ENCODE measurements at places on chromosomes 6 and 20. TPM values are rescaled to one million over a fixed set of nuclear protein-coding genes. Genes with fewer than 3 reads are reported as not detected.

Gene LTB
- 5.4 TPM for total RNA-seq

Gene SLC16A10
- total RNA-seq, result 5.4 TPM

Gene TMEM217
- total RNA-seq, result not detected

Gene ZSCAN9
- 11.3 TPM for total RNA-seq

Gene C6orf141
- 14.2 TPM for total RNA-seq

GRCh38 chr20:53023732-53024520, 51.8 kb downstream of the TSHZ2 start:
- no peak for DNase-seq

DNA sequence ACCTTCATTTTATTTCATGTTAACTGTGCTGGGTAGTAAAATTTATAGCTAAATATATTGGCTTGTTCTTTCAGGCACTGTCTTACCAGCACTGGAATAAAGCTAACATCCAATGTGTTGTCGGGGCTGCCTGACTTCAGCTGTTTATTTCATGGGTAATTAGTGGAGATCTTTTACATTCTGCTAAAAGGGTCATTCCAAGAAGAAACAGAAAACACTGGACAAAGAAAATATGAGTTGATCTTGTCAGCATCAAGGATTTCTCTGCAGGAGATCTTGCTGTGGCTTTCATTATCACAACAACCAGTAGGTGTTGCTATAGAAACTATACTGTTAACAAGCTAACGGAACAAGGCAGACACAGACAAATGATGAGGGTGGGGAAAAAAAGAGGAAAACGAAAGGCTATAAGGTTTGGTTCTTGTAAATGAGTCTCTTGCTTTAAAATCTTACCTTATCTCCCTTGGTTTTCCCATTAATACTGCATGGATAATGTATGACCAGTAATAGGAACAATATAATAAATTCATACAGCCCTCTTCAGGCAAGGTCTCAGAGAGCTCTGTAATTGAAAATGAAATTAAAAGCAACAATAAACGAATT, 206.8 kb downstream of the SIM1 start:
- no peak for DNase-seq

- no peak for DNase-seq
These were observed 52.3 kb downstream of the ABHD12 start for GRCh38 chr20:25338112-25339023.

GRCh38 chr6:19851241-19852089, 14.3 kb downstream of the ID4 start:
- DNase-seq, result no peak

GRCh38 chr6:122715725-122716124, 63.8 kb upstream of the FABP7 start:
- DNase-seq, result no peak

DNA sequence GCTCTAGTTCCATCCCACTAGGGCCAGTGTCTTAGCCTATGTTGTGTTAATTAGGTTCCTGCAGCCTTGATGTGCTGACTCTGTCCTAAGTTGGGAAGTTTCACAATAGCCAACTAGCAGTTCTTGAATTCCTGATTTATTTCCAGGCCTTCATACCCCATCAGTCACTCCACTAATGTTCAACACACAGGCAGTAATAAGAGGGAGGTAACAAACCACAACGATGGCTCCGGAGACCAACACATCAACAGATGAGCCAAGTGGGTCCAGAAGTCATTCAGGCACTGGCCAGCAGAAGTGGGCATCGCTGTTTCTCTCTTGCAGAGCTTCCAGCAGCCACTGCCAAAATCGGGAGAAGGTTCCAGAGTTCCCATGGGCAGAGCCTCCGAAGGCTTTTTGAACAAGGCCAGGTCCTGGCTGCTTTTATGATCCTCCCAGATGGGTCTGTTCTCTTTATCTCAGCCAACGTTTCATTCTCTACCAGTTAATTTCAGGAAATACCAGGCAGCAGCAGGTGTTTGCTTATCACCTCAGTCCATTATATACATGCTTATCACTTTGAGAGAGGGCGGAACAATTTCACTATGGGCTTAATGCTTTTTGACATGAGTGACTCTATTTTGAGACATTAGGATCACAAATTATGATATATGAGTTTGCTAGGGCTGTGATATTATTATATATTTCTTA, 48.5 kb upstream of the NOP56 start:
- peak; percentile 72 for DNase-seq

DNA sequence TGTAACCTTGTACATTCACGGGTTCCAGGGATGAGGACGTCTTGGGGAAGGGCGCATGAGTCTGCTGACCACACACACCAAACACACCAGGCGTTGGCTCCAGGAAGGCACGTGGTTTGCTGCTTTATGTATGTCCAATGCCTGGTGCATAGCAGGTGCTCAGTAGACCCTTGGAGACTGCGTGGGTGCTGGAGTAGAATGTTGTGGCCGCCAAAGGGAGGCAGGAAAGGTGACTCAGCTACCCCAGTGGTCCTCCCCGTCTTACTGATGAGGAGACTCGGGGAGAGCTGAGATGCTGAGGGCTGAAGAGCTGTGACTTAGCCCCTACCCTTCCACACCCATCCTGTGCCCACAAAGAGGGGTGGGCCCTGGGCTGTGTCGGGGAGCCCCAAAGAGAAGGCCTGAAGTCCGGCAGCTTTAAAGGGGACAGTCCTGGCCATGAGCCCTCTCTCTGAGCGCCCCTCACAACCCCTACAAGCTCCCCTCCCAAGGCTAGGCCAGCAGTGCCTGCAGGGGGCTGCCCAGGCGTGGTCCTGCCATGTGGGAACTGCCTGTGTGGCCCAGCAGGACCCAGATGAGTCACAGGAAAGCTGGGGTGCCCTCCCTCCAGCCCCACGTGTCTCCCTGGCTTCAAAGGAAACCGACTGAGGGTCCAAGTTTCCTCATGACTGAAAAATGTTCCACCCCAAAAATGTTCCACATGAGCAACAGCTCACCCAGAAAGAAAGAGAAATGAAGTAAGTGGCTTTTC, 28.0 kb upstream of the PTGIS start:
- DNase-seq, result no peak

DNA sequence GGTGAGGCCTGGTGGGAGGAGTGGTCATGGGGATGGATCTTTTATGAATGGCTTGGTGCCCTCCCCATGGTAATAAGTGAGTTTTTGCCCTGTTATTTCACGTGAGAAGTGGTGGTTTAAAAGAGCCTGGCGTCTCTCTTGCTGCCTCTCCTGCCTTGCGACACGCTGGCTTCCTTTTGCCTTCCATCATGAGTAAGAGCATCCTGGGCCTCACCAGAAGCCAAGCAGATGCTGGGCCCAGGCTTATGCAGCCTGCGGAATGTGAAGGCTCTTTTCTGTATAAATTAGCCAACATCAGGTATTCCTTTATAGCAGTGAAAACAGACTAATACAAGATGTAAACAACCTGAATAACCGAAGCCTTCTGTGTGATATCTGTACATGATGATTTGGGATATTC, 27.6 kb downstream of the VTA1 start:
- no peak for DNase-seq

Measured in vagina (tissue), 2 donors.